Mesothelial cell of epicardium (in vitro differentiated cells): ENCODE measurements at places on chromosomes 2 and 18.

DNA sequence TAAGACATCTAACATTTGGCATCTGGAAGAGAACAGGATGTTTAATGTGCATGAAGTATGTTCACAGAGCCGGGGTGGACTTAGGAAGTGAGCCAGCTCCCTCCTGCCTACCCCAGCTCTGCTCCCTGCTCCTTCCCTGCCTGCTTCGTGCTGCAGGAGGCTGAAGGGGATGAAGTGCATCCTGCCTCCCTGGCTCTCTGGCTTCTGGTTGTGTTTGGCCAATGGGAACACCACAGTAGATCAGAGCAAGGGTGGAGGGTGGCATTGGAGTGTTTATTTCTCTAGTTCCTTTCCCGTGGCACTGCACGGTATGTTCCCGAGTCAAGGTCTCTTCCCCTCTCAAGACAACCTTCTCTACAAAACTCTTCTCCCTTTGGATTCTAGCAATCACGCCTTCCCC is 379.9 kb downstream of the CLIP4 start:
- no peak for DNase-seq

GRCh38 chr2:105683011-105683492 is 61.7 kb upstream of the NCK2 start:
- no peak for DNase-seq

GRCh38 chr2:113760400-113760799 is 4.0 kb upstream of the SLC35F5 start:
- DNase-seq, result no peak

GRCh38 chr2:38581193-38582147 is 21.3 kb downstream of the HNRNPLL start:
- no peak for DNase-seq

DNA sequence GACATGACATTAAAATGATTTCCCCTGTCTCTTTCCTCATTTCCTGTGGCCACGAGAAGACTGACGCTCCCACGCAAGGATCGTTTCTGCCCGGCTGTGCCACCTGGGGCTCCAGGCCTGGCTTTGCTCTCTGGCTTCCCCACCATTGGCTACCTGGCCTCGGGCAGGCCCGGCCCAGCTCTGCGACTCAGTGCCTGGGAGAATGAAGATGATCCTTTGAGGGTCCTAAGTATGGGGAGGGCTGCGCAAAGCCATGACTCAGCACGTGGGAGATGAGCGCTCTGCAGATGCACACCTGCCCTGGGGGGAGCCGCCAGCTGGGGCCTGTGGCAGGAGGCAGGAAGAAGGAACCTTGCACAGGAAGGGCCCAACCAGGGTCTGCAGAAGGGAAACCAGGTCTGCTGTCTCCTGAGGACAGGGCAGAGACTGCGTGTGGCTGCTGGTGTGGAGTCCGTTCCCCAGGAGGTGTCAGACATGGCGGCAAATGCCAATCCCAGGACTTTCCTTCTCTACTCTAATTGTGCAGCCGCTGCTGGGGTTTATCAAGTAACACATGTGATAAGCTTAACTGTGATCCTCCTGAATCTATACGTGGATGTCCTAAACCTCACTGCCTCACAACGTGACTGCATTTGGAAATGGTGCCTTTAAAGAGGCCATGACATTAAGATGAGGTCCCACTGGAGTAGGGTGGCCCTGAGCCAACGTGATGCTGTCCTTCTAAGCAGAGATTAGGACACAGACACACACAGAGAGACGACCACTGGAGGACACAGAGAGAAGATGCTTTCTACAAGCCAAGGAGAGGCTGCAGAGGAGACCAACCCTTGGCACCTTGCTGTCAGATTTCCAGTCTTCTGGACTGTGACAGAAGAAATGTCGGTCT is 32.9 kb downstream of the MBP start:
- DNase-seq, result no peak

DNA sequence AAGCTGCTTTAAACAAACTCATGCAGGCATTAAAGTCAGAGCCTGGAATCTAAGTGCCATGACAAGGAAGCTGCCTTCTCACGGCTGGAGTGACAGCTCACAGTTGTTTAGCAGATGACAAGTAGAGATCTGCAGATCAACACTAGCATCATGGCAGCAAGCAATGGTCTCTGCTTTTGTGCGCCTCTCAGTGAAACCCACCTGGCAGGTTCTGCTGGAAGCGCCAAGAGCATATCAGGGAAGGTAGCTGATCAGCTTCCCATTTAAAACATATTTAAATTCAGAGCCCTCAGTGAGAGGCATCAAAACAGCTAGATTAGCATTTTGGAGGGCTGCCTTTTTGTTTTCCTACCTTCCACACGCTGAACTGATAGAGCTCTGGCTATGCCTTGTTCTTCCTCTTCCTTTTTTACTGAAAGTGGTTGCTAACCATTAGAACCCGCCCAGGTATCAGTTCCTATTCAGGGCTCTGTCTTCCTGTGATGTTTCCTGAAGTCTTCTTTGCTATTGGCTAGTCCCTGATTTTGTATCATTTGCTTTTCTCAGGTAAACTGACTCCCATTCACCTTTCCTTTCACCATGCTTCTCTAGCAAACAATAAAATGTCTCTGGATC is 70.8 kb downstream of the TMEM200C start:
- no peak for DNase-seq

DNA sequence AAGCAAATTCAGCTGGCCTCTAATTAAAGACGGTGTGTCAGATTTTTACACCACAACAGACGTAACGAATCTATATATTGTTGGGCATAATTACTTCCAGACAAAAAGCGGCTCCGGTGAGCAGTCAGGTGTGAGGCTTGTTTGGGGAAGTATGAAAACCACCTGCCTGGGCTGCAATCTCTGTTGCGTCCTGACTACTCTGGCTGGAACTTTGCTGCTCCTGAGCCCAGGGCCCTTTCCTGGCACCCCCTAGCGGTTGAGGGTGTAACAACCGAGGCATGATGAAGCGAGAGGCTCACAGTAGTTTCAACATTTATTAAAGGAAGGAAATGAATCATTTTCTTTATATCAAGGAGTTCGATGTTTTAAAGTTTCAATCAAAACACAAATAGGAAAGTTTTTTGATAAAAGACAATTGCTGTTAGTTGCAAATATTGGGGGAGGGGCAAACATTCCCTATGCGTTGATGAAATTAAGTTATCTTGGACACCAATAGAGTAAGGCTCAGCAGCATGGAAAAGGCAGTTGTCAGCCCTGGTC is 10.6 kb upstream of the ITGB6 start:
- peak; percentile 80 for DNase-seq

DNA sequence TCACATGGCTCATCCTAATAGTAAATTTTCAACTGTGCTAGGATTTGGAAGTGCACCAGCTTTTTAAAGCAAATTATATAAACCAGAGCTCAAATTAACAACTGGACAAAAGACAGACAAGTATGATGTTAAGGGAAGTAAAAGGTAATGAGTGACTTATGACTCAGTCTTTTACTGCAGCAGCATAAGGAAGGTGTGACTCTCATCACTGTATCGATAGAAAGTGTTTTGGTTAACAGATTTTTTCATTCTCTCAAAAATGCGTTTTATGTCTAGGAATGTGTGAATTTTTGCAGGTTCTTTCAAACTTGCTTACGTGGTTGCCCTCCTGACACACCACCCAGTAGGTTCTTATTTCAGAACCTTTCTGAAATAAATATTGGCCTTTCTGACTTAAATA is 244.2 kb upstream of the BOD1L2 start:
- no peak for DNase-seq

DNA sequence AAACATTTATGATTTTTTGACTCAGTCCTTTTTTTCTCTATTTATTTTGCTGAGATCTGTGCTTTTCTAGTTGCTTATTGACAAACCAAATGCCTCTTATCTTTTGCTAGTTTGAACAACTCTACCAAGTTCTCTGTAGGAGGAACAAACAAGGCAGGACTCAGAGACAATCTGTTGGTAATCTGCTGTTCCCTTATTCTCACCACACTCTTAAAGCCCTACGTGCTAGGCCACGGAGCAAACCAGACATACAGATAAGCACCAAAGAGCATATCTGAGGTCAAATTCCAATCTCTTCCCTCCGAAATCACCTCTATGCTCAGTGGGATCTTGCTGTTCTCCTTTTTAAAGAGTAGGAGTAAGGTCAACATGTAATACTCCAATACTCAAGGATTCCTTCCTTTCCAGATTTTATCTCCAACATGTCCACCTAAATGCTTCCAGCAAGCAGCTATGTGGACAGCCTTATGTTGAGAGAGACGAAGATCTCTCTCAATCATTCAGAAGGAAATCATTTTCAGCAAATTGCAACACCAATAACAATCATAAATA is 18.4 kb downstream of the FN1 start:
- DNase-seq, result no peak

- DNase-seq, result no peak
Observed at GRCh38 chr2:150491943-150492342, 4.5 kb upstream of the RND3 start.

GRCh38 chr2:181309586-181309985 is 147.6 kb upstream of the ITGA4 start:
- DNase-seq, result no peak

GRCh38 chr2:139964721-139965440 is 1184.7 kb upstream of the NXPH2 start:
- no peak for DNase-seq

DNA sequence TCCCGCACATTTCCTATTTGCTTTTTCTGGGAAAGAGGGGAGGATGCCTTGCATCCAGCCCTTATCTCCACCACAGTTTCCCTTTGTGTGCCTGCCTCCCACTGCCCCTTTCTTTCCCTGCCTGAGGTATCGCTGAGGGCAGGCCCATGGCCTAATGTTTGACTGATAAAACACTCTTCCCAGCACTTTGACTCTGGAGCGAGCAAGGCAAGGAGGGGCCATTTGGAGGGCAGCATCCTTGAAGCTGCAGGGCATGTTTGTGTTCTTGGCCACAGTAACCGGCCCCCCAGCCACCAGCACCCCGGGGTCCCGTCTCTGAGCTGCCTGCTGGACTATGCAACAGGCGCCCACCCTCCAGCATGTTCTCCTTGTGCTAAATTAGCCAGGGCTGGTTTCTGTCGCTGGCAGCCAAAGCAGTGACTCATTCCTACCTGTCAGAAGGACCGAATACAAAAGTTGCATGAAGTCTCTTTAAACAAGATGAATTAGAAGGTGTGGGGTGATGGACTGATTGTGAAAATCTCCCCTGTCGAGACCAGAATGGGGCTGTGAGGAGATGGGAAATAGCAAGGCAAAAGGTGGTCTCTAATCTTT is 50.7 kb downstream of the BCL2L11 start:
- no peak for DNase-seq

GRCh38 chr2:134173338-134174016 is 80.4 kb upstream of the MGAT5 start:
- no peak for DNase-seq

DNA sequence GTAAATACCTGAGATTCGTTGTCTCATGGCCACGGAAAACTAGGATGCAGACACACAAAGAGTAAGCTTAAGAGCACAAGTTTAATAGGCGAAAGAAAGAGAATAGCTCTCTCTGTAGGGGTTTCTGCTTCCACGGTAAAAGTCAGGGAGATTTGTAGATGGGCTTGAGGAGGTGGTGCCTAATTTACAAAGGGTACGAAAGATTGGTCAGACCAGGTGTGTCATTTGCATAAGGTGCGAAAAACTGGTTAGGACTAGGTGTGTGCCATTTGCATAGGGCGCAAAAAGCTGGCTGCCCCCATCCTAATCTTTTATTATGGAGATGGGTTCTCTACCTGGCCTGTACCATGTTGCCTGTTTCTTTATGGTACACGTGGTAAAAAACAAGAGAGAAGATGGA is 170.5 kb upstream of the DOK6 start:
- no peak for DNase-seq

DNA sequence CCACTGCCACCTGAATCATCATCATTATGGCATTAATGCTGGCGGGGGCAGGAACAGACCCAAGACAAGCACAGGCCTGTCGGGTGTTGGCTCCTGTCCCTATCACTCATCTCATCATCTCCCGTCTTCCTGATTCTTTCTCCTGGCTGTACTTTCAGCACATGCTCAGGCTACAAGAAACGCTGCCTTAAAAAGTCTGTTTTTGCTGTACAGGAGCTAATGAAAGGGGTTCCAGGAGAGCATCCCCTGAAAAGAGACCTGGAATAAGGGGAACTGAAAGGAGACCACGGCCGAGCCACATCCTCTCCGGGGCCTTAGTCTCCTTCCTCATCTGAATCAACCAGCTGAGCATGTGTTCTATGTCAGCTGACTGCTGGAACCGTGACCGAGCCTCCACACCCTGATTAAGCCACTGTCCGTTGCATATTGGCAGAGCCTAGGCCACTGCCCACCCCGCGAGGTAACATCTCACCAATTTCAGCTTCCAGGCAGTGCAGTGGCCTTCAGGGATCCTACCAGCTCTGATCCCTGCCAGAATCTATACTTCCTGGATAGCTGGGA is 62.6 kb downstream of the DNMT3A start:
- no peak for DNase-seq

- DNase-seq, result no peak
Observed at GRCh38 chr2:119439574-119440500, 8.2 kb downstream of the TMEM37 start.

- no peak for DNase-seq
Observed at GRCh38 chr2:118721817-118722551, 125.5 kb downstream of the EN1 start.
